ENCODE measurements at places on chromosomes 5 and 9. TPM values are rescaled to one million over a fixed set of nuclear protein-coding genes. Genes with fewer than 3 reads are reported as not detected.

The SNCAIP gene
- total RNA-seq: 113 TPM

The PCDHGA2 gene
- 0.33 TPM for total RNA-seq

The ARHGAP26 gene
- 9.6 TPM for total RNA-seq

The OR1K1 gene
- not detected for total RNA-seq

DNA sequence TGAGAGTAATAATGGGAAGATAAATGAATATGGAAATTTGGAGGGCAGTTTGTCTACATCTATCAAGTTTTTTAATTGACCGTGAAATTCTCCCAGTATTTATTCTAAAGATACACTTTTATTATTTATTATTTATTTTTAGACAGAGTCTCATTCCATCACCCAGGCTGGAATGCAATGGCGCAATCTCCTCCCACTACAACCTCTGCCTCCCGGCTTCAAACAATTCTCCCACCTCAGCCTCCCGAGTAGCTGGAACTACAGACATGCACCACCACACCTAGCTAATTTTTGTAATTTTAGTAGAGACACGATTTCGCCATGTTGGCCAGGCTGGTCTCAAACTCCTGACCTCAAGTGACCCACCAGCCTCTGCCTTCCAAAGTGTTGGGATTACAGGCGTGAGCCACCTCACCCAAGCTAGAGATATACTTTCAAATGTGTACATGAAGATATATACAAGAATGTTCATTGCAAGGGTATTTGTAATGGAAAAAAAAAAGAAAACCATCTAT, 97.7 kb upstream of the SLC12A2 start:
- H3K27ac ChIP-seq: no peak overlapping the region
- H3K4me1 ChIP-seq: peaks cover 35% of the 10 kb centered on the region
- H3K27me3 ChIP-seq: no peaks in the 10 kb centered on the region
- H3K36me3 ChIP-seq: no peaks in the 10 kb centered on the region

DNA sequence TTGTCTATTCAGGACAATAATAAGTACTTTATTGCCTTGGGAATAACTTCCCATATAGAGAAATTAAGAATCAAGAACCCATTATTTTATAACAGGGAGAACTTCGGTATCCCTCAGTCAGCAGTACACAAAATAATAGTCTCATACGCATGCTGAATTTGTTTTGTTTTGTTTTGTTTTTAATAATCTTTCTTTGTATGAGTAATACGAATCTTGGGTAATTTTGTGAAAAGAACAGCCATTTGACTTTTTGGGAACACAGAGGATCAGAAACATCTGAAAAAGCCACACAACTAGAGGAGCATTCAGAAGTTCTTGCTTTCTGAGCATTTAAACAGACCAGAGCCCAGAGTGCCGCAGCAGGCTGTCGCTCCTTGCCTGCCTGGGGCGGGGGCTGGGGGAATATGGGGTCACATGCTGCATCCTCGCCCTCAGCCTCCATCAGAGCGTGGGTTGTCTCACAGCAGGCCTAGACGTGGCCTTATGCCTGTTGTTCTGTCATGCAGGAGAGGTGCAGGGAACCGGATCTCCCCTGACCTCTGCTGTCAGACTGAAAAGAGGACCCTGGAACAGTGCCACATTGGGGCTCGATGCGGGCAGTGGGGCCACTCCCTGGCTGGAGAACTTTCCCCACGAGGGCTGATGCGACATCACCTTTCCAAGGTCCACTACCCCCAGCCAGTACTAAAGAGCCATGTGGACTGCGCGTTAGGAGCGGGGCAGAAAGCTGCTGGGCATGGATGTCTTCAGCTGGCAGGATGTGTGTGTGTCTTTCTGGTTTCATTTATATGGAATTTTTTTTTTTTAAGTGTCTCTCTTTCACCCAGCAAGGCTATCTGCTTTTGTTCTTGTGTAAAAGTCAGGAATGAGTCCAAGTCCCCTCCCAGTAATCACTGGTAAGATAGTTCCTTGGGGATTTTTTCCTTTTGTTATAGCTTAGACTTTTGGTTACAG, 133.4 kb upstream of the OTULINL start:
- H3K27me3 ChIP-seq: no peaks in the 10 kb centered on the region
- no peak for DNase-seq
- peaks cover 6% of the 10 kb centered on the region for H3K36me3 ChIP-seq
- H3K4me1 ChIP-seq: peaks cover 84% of the 10 kb centered on the region
- peak overlapping the region; percentile 96 for H3K27ac ChIP-seq
- no peak overlapping the region for H3K4me3 ChIP-seq

GRCh38 chr9:22111176-22111953, 102.3 kb upstream of the CDKN2B start:
- no peak overlapping the region for H3K4me3 ChIP-seq
- no peaks in the 10 kb centered on the region for H3K27me3 ChIP-seq
- peaks cover 57% of the 10 kb centered on the region for H3K4me1 ChIP-seq
- no peak for DNase-seq
- H3K27ac ChIP-seq: no peak overlapping the region

DNA sequence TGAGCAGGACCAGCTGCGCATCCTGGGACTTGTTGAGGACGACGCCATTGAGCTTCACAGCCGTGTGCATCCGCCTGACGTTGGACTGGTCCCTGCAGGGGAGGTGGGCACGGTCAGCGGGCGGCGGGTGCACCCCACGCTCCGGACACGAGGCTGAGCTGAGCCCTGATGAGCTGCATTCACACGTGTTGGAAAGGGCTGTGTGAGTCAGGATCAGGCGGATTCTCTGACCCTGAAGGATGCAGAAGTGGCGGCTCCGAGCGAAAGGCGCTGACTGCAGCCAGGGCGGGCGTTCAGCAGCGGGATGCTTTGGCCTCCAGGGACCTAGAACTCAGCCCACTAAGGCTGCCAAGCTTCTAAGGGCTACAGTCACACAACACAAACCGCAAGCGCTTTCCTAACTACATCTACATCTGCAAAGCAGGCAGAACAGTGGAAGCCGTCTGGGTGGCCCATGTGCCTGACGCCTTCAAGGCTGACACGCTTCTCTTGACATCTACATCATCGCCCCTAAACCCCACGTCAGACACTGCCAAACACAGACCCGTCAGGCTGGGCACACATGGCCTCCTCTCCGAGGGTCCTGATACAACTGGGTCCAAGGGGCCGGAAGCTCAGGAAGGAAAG, 44.9 kb downstream of the NKD2 start:
- no peak overlapping the region for H3K4me3 ChIP-seq
- peaks cover 2% of the 10 kb centered on the region for H3K36me3 ChIP-seq
- no peak for DNase-seq
- H3K27me3 ChIP-seq: no peaks in the 10 kb centered on the region

DNA sequence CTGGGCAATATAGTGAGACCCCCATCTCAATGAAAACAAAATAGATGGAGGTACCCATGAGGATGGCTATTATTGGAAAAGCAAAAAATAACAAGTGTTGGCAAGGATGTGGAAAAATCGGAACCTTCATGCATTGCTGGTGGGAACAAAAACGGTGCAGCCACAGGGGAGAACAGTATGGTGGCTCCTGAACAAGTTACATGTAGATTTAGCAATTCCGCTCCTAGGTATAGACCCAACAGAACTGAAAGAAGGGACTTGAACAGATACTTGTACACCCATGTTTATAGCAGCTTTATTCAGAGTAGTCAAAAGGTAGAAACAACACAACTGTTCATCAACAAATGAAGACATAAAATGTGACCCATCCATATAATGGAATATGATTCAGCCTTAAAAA, 43.0 kb downstream of the NTNG2 start:
- no peaks in the 10 kb centered on the region for H3K4me1 ChIP-seq
- peaks cover 30% of the 10 kb centered on the region for H3K27me3 ChIP-seq

- H3K27ac ChIP-seq: no peak overlapping the region
- DNase-seq: no peak
- no peaks in the 10 kb centered on the region for H3K27me3 ChIP-seq
- H3K4me1 ChIP-seq: no peaks in the 10 kb centered on the region
These were observed 21.1 kb downstream of the LOX start for GRCh38 chr5:122056913-122057312.

DNA sequence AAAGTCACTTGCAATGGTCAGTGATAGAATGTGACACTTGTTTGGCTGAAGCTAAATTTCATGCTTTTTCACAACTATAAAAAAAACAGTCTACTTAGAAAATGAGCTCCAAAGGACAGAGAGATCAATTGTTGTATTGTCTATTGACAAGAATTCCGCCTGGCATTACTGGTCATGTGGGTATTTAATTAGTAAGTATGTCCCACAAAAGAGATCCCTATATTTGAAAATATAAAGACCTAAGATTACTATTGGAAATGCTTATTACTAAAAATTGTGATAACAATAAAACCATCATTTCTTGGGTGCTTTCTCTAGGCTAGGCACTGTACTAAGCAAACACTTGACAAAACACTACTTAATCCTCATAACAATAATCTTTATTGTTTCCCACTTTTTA, 745.2 kb upstream of the C9orf72 start:
- H3K4me3 ChIP-seq: no peak overlapping the region
- no peak overlapping the region for H3K27ac ChIP-seq
- H3K4me1 ChIP-seq: no peaks in the 10 kb centered on the region
- no peaks in the 10 kb centered on the region for H3K36me3 ChIP-seq

GRCh38 chr5:41815261-41815660, 55.0 kb downstream of the OXCT1 start:
- H3K27ac ChIP-seq: peak overlapping the region; percentile 70
- peaks cover 29% of the 10 kb centered on the region for H3K4me1 ChIP-seq
- H3K4me3 ChIP-seq: no peak overlapping the region
- no peak for DNase-seq
- no peaks in the 10 kb centered on the region for H3K27me3 ChIP-seq

- H3K4me1 ChIP-seq: peaks cover under 1% of the 10 kb centered on the region
- H3K4me3 ChIP-seq: no peak overlapping the region
- H3K36me3 ChIP-seq: no peaks in the 10 kb centered on the region
- no peaks in the 10 kb centered on the region for H3K27me3 ChIP-seq
- DNase-seq: no peak
These were observed 9.6 kb upstream of the PLPP1 start for GRCh38 chr5:55544341-55544740.

DNA sequence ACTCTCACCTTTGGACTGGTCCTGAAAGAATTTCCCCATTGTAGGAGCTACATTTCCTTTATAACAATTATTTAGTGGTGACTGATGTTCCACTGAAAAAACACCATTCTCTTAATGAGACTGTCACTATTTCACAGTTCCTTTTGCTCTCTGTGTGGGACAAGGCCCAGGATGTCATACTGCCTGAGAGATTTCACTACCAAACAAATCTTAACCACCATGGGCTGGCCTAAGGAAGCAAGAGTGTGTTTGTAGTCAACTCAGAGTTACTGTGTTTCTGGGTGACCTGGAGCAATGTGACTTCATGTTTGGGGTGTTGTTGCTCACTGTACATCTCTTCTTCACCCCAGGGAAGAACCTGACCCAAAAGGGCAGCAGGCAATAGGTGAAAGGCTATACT, 50.1 kb upstream of the ZNF608 start:
- H3K36me3 ChIP-seq: no peaks in the 10 kb centered on the region
- H3K27ac ChIP-seq: no peak overlapping the region
- peaks cover 8% of the 10 kb centered on the region for H3K4me1 ChIP-seq
- no peak for DNase-seq

DNA sequence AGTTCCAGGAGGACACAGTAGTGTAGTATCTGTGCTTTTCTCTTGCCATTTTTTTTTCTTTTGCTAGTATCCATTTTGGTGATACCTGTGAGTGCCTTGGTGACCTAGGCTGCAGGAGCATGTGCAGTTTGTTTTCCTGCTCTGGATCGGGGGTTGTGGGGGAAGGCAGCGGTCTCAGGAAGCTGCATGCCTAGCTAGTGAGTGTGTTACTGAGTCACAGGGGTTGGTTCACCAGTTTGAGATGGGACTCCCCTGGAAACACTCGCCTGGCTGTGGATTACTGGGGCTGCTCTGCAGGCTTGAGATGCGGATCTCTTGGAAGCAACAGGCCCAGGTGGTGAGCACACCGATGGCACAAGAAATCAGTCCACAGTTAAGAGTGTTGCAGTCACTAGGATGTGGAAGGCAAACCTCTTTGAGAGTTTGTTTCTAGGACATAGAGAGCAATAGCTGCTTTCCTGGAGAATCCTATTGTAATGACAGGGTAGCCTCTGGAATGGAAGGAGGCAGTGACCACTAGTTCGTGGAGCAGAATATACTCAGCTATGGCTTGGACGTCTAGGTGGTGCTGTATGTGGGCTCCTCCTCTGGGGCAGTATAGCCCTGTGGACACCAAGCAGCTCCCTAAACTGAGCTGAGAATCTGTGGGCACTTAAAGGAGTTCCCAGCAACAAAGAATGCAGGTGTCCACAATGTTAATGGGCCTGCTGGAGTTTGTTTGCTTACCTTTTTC, 20.0 kb upstream of the SPATA31E1 start:
- DNase-seq: no peak
- peaks cover 12% of the 10 kb centered on the region for H3K36me3 ChIP-seq
- no peak overlapping the region for H3K27ac ChIP-seq
- no peaks in the 10 kb centered on the region for H3K27me3 ChIP-seq
- H3K4me3 ChIP-seq: no peak overlapping the region

DNA sequence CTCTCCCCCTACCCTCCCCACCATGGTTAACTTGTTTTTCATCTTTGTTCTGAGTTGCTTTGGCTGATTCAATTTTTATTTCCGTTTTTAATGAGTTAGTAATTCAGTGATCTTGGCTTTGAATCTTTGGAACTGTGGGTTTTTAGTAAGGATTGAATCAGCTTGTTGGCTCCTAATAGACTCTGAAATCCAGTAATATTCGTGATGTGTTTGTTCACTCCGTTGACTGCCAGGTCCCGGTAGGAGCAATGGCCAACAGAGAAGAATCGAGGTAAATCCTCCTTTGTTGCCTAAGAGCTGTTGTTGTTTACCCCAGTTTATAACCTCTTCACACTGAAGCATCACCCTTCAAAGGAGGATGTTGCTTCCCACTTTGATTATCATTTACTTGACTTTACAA, 92.7 kb downstream of the PCSK1 start:
- no peak overlapping the region for H3K4me3 ChIP-seq
- H3K36me3 ChIP-seq: no peaks in the 10 kb centered on the region
- H3K4me1 ChIP-seq: peaks cover 8% of the 10 kb centered on the region
- DNase-seq: no peak
